Right atrium auricular region (tissue), 2 donors: ENCODE measurements at places on chromosomes 6 and 20. TPM values are rescaled to one million over a fixed set of nuclear protein-coding genes. Genes with fewer than 3 reads are reported as not detected.

- DNase-seq: no peak
Observed at GRCh38 chr6:114084327-114084890, 113.5 kb upstream of the HDAC2 start.

DNA sequence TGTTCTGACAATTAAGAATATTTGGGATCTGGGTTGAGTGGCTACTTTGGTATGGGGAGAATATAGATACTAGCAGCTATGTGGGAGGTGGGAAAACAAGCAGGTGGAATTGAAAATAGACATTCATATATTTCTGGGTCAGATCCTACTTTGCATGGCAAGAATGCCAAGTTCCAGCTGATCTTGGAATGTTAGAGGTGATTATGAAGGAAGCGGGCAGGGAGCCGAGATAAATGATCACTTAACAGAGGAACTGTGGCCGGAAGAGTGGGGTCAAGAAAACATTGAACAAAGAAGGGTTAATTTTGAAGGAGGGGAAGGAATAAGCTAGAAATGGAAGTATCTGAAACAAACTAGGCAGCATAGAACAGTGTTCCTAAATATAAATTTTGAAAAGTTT lies 15.4 kb downstream of the PLCB1 start:
- no peak for DNase-seq

DNA sequence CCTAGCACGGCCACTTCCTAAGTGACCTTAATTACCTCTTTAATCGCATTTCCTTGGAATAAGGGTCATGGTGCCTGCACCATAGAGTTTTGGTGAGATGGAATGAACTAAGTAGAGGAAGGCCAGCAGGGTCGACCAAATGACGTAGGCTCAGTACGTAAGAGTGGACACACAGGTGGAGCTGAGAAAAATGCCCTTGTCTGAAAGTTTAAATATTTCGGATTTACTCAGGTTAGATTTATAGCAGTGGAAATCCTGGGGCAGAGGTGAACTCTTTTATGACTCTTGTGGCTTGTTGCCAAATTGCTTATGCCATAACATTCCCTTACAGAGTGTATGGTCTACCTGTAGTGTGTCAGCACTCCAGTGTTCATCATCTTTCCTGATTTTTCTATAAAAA lies 23.6 kb upstream of the BTBD3 start:
- DNase-seq: no peak

DNA sequence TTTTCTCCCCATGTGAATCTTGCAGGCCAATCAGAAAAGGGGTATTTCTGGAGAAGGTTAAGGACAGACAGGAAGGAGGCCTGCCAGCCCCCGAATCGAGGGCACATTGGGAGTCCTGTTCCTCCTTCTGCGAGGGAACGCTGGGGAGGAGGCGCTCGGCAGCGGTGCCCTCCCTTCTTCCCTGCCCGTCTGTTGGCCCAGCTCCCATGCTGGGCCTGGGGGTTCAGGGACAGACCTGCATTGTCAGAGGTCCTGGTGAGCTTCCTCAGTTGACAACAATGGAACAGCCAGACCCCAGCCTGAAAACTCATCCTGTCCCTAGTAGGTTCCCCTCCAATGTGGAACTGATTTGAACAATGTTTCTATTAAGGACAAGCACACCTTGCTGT lies 15.1 kb upstream of the SYNJ2 start:
- no peak for DNase-seq

DNA sequence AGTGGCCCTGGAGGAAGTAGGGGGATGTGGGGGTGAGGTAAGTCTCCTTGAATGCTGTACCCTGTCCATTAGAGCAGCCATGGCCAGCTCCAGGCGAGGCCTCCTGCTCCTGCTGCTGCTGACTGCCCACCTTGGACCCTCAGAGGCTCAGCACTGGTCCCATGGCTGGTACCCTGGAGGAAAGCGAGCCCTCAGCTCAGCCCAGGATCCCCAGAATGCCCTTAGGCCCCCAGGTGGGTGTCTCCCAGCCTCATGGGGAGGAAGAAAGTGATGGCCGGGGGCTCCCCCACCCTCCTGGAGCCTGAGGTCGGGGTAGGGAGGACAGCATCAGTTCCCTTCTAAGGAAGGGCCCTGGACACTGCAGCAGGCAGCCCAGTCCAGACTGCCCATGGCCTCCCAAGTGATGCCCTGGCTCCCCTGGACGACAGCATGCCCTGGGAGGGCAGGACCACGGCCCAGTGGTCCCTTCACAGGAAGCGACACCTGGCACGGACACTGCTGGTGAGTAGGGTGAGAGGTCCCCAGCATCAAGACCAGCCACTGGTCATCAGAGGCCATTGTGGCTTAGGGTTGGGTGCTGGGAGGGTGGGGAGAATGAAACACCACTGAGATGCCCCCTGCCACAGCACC lies 1.0 kb downstream of the GNRH2 start:
- no peak for DNase-seq

The ACTR5 gene
- 5.6 TPM for total RNA-seq

The SGK2 gene
- not detected for total RNA-seq

The FOXA2 gene
- not detected for total RNA-seq

The COL9A3 gene
- 5.7 TPM for total RNA-seq

The HRH3 gene
- total RNA-seq: not detected

The CST7 gene
- 3.2 TPM for total RNA-seq
